ENCODE measurements at places on chromosomes 6 and 20.

GRCh38 chr6:74765486-74765885 is 440.4 kb downstream of the COL12A1 start:
- no peak for DNase-seq

DNA sequence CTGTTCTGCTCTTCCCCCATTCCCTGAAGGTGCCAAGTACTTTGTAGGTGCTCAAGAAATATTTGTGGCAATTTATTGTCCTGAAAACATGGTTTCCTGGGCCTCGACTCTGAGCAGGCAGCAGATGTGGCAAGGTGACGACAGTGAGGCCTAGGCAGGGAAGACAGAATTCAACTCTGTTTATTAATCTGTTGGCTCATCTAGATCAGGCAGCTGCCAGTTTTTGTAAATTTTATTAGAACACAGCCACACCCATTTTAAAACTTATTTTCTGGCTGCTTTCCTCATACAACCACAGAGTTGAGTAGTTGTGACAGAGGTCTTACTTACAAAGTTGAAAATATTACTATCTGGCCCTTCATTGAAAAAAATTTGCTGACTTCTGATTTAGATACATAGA is 24.5 kb downstream of the MAPK14 start:
- no peak for DNase-seq

DNA sequence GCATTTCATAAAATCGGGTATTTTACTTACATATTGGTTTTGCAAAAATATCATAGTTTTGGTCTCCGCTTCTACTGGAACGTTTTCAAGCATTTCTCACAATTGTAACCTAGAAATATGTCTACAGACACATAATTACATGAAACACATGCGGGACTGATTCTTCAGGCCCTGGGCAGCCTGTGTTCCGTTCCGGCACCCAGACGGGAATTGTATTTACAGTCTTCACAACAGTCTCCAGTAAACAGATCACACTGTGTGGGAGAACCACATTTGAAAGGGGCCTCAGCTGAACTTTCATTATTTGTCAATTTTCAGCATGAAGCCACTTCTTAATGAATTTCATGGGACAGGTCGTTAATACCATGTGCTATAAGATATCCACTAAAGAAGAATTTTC is 196.9 kb downstream of the DST start:
- no peak for DNase-seq

DNA sequence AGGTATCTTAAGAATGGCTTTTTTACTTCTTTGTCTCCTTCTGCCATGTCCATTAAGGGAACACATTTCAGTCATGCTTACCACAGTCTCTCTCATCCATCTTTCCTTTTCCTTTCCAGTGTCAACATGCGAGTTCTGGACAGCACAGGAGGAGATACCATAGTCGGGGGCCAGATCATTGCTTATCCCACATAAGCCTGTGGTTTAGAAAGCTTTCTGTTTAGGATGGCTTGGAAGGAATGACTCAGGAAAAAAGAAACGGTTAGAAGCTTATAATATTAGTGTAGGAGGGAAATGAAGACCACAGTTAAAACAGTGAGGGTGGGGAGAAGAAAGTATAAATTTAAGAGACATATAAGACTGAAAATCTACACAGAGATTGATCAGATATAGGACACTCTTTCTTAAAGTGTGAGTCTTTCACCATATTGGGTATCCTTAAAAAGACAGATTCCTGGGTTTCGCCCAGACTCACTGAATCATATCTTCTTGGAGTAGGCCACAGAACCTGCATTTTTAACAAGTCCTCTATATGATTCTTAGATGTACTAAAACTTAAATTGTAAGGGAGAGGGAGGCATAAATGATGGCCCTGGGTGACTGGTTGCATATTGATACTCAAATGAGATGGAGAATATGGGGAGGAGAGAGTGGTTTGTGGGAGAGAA is 36.1 kb downstream of the DSE start:
- no peak for DNase-seq

- no peak for DNase-seq
These were observed 113.2 kb downstream of the CEBPB start for GRCh38 chr20:50303573-50304500.

DNA sequence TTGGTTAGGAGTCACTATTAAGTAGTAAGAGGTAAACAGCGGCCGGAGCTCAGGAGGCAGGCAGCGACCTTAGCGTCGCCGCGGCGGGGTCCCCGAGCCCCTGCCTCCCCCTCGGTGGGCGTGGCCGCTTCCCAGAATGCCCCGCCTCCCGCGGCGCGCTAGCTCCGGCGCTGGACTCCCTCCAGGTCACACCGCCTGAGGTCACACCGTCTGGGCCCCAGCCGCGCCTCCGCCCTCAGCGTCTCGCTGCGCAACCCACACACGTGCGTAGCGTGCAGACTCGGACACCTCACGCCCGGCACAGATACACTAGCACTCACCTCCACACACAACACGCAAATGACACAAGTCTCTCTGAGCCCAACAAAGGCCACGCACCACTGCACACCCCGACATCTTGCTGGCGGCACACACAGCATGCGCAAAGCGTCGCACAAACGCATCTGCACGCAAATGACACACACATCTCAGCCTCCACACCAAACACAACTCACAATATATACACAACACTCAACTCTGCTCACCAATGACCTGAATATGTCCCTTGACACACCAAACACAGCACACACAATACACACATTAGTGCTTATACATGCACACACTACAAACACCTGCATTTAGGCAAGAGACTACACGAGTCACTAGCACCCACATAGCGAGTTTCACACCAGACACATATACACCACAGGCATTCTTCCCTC is 17.6 kb upstream of the CDKN1A start:
- DNase-seq = no peak

DNA sequence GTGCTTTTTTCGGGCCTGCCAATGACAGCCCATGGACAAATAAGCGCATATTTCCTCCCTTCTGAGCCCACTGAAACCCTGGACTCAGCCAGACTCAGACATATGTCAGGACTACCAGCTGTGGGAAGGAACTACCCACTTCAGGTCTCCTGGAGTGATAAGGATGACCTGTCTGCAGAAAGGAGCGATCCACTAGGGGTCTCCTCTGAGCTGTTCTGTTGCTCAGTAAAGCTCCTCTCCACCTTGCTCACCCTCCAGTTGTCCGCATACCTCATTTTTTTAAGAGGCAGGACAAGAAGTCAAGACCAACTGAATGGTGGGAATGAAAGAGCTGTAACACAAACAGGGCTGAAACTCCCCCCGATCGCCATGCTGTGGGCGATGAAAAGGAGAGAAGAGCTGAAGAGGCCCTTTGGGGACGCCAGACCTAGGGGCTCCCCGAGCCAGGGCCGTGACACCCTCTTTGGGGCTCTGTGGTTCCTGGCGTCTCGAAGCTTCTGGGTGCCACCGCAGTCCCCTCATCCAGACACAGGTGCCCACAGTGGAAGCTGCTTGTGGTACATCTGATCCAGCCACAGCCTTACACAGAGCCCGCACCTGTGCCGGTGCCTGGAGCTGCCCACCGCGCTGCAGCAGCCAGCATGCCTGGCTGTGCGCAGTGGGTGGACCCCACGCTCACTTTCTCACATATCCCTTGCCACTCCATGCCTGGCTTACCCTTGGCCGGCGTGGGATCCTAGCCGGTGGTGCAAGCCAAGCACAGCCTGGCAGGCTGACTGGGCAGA is 68.8 kb downstream of the EYS start:
- no peak for DNase-seq

GRCh38 chr6:161584621-161585340 is 310.9 kb upstream of the AGPAT4 start:
- DNase-seq = no peak

DNA sequence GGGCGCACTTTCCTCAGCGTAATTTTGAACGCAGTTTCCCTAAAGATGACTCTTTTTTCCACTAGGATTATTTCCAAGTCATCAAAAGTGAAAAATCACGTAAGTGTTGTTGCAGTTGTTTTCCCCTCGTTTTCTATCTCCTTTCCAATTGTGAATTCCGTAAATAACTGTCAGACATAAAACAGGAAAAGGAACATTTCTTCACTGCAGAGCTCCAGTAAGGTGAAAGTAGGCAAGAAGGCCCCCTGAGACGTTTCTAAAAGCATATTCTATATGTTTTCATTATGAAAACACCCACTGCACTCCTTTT is 17.8 kb downstream of the HIVEP2 start:
- no peak for DNase-seq

DNA sequence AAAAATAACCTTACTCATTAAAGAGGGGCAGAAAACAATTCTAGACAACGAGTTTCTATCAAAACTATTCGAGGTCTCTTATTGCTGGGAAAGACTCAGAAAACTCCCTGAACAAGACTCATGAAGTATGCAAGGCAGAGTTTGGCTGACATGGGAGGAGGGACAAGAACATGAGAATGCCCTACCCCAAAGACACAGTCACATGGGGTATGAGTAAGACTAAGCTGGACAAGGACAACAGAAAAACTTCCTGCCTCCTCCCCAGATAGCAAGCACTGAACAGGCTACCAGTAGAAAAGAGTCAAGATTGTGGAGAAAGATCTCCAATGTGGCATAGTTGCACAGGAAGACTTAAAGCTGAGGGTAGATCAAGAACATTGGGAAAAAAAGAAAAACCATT is 39.7 kb upstream of the PHIP start:
- DNase-seq = no peak

DNA sequence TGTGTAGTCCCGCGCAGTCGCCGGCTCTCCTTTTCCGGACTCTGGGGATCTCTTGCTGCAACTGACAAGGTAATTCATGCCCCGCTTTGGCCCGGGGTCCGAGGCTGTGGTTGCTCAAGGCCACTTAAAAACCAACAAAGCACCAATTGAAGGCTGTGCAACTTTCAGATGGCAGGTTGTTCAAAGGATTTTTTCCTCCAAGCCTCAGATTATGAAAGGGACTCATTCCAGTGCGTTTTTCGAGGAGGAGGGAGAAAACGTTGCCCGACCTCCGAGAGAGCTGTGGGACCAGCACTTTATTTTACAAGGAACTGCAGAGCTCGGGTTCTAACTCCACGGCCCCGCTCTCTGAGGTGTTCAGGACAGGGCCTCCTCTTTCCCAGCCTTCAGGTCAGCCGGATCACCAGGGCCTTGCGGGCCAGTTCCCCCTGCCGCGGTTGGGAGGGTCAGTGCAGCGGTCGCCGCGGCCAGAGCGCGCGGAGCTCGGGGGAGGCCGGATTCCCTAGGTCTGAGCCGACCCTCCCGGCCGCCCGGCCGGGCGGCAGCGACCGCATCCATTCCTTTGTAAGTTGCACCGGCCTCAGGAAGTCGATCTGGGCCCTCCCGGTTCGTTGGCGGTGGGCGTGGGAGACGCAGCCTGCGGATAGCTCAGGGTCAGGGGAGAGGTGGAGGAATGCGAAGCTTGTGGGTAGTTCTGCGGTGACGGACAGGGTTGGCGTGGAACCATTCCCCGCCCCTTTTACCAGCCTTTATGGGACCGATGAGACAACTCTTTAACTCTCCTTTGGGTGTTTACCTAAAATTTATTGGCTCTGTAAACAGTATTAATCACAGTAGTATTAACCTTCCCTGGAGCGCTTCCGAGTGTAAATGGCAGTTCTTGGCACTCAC is 1.6 kb downstream of the UTRN start:
- no peak for DNase-seq

DNA sequence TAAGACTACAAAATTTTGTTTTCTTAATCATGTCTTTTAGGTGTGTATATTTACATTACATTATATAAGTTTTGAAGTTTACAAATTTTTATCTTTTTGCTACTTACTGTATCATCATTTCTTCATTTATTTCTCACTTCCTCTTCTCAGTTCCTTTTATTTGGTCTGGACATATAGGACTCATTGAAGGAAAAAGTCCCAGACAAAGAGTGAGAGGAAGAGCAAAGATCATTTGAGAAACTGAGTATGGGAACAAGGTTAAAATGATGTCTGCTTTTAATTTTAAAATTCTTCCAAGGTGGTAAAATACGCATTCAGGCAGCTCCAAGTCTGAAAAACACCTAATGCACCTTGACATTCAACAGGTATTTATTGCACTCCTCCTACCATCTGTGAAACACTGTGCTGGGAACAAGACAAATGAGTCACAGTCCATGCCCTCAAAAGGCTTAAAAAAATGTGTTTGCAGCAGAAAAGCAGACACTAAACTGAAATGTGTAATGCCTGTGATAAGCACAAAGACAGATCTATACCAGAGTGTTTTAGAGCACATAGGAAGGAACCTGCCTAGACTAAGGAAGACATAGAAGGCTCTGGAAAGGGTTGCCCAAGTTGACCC is 63.2 kb downstream of the PKIB start:
- no peak for DNase-seq

- DNase-seq = no peak
These were observed 1.1 kb upstream of the PANK2 start for GRCh38 chr20:3887876-3888620.

- no peak for DNase-seq
These were observed 21.8 kb downstream of the PCK1 start for GRCh38 chr20:57582432-57583288.

GRCh38 chr20:371755-372542 is 8.6 kb upstream of the TRIB3 start:
- DNase-seq = no peak

DNA sequence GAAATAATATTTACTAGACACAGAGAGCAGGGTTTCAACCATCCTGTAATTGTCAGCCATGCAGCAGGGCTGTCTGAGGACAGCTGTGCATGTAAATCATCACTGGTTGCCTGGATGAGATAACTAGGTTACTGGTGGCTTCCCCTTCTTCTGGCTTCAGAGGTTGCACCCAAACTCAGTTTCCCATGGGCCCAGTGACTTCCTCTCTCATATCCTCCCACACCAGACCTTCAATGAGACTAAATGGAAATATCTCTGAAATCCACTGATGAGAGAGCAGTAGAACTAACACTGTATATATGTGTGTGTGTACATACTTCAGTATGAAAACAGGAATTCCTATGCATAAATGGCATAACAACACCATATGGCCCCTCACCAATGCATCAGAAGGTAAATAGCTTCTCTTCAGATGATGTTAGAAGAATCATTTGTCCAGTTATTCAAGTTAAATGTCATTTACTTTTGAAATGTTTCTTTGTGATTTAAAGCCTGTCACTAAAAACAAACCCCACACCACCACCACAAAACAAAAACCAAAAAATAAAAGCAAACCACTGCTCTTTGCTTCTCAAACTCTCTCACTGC is 51.0 kb upstream of the IL20RA start:
- DNase-seq = no peak

- DNase-seq = no peak
These were observed 167.4 kb upstream of the BMP2 start for GRCh38 chr20:6599876-6600735.

DNA sequence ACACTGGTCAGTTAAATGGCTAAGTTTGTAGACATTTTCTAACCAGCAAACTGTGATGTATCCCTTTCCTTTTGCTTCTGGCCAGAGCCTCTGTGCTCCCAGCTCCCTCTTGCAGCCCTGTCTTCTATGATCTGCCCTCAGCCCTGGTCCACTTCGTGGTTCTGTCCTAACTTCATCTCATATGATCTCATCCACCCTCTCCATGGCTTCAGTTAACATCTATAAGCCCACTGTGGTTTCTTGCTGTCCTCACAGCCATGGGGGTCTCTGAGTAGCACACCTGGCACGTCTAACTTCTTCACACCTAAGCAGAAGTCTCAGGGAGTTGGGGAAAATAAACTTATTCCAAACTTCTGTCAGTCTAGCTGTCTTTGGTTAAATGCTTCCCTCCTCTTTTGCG is 81.8 kb downstream of the IRF4 start:
- no peak for DNase-seq

Data from stimulated activated CD8-positive, alpha-beta memory T cell treated with anti-CD3 and anti-CD28 coated beads, Interleukin-7, amount 100 ng/mL, for 4 hours (primary cell).